ENCODE measurements at places on chromosomes 13 and 19. TPM values are rescaled to one million over a fixed set of nuclear protein-coding genes. Genes with fewer than 3 reads are reported as not detected.

Gene OR10H1
- polyA plus RNA-seq, result not detected

Gene NKPD1
- polyA plus RNA-seq, result 0.24 TPM

GRCh38 chr13:33322965-33323668 is 37.6 kb upstream of the STARD13 start:
- DNase-seq, result no peak

GRCh38 chr19:4852484-4852883 is 15.0 kb downstream of the PLIN3 start:
- no peak for DNase-seq

Gene IGFL3
- not detected for polyA plus RNA-seq

DNA sequence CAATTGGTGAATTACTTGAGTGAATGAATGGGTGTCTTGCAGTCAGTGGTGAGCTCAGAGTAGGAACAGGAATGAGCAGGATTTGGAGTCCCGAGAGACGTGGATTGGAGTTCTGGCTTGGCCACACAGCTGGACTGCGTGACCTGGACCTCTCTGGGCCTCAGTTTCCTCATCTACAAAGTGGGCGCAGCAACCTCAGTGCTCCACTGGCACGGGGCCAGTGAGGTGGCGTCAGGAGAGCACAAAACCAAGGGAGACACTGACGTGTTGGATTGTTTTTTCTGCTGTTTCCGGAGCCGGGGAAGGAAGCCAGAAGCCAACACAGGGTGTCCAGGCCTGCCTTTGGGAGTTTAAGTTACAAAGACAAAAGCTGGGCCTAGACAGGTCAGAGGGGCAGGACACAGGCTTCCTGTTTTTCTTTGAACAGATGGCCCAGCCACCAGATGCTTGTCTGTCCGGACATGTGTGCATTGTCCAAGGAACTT is 6.5 kb upstream of the DOCK6 start:
- no peak for DNase-seq

DNA sequence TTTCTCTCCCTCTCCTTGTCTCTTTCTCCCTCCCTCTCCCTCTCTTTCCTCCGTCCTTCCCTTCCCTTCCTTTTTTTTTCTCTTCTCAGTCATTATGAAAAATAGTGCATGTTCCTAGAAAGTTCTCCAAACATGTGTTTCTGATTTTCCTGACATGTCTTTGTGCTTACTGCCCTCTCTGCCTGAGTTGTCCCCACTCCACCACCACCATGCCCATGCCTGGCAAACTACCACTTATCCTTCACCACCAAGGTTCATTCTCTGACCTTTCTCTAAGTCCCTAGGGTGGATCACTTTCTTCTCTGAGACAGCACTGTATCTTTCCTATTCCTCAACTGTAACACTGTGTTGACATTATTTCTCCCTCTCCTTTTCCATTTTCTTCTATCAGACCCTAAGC is 98.2 kb downstream of the LACC1 start:
- DNase-seq, result no peak

Gene FSD1
- polyA plus RNA-seq, result 1.8 TPM

GRCh38 chr13:36133950-36134626 is 2.9 kb upstream of the DCLK1 start:
- no peak for DNase-seq

Gene FOXO1
- polyA plus RNA-seq, result 13.7 TPM

DNA sequence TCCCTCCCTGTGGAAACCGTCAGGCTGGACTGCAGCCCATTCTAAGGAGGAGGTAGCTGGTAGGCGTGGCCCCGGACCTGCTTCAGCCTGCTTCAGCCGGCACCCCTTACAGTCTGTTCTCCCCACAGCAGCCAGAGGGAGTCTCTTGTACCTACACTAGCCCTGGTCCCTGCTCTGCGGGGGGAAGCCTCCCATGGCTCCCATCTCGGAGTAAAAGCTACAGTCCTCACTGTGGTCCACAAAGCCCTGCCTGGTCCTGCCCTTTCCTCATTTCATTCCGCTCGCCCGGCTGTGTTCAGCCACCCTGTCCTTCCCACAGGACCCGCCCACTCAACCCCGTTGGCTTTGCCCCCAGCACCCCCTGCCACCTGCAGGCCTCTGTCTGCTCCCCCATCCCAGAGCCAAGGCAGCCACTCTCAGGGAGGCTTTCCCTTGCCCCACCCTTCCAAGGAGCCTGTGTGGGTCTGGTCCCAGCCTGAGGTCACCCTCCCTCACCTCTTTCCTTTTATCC is 1.3 kb downstream of the PGLYRP1 start:
- no peak for DNase-seq

Gene OR7C2
- not detected for polyA plus RNA-seq

GRCh38 chr13:68081061-68081460 is 850.9 kb upstream of the PCDH9 start:
- DNase-seq, result no peak

Gene GIPC3
- 4.1 TPM for polyA plus RNA-seq

Gene PLPPR3
- polyA plus RNA-seq, result 6.0 TPM

DNA sequence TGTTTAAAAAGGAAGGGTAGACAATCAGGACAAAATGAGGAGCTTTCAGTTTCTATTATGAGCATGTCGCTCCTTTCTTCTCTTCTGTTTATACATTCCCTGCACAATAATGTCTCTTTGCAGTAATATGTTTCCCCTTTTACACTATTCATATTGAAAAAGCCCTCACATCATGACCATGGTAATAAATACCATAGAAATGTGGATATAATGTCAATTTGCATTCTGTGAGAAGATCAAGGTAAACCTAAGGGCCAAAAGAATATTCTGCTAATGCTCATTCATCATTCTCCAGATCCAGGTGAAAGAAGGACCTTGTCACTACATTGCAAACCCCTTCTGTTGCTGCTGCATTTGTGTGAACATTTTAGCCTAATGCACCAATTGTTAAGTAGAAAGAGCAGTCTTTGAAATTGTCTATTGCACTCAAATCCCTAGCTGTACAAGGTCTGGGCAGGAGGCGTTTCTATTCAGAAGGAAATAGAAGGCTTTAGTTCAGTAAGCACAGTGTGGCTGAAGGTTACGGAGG is 117.6 kb upstream of the SOX21 start:
- no peak for DNase-seq

- no peak for DNase-seq
These were observed 30.8 kb downstream of the FAM124A start for GRCh38 chr13:51252954-51253532.

DNA sequence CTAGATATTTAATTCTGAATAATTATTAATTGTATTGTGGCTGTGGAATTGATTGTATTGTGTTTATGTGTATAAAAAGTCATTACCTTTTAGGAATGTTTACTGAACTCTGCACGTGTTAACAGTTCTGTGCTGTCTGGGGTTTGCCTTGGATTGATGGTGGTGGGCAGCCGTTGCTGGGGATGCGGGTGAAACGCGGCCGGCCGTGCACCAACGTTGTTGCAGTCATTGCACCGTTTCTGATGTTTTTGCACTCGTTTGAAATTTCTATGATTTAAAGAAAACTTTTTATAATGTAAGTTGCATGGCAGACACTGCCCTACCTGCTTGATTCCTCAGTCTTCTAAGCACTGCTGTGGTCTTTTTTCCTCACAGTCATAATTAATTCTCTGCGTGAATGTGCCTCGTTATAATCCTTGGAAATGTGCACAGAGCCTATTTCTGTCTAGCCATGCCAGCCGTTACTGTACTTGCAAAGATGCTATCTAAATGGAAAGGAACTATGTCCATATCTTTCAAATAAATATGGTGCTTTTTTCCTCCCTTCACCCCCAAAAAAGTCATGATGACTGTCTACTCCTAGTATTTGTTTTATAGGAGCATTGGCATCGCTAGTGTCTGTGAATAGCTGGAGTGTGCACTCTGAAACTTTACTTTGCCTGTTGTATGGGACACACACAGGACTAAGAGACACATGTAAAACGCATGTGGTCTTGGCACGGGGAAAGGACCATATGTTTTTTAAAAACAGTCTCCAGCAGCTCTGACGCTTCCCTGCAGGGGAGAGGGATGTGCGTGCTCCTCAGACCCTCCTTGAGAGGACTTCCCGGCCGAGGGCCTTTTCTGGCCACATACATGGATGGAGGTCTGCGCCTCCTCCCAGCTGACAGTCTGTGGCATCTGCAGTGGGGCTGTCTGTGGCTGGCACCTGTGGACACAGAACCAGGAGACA is 40.7 kb upstream of the MCF2L start:
- no peak for DNase-seq
